ENCODE measurements at places on chromosomes 11 and 22.

DNA sequence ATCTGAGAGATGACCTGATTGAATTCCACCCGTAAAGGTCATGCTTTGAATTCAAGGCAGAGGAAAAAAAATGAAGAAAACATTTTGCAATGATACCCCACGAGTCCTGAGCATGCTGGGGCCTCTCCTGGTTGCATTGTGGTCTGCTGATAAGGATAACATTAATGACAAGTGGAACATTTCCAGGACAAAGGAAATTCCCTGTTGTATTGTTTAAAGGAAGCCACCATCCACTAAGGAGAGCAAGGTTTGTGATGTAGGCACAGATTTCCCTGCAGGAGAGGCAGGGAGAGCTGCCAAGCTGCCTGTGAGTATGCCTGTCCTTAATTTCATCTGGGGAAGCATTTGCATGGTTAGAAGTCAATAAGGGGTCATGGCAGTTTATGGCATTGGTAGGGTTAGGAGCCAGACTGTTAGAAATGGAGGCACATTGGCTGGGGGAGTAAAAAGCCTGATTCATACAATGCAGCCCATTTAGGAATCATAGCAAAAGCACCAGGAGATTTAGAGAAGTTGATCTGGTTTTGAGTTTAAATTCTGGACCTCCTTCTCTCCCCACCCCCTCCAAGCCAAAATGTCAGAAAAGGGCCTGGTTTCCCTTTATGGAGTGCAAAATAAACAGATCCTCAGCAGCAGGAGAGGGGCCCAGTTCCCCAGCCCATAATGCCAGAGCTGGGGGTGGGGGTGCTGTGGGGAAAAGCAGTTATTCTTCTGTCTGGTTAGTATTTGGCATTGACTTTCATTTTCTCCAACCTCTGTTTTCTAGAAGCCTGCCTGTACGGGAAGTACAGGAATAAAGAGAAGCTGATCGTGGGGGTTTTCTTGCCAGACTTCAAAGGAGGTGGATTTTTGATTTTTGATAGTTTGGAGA lies 22.1 kb downstream of the FLI1 start:
- DNase-seq, result no peak

DNA sequence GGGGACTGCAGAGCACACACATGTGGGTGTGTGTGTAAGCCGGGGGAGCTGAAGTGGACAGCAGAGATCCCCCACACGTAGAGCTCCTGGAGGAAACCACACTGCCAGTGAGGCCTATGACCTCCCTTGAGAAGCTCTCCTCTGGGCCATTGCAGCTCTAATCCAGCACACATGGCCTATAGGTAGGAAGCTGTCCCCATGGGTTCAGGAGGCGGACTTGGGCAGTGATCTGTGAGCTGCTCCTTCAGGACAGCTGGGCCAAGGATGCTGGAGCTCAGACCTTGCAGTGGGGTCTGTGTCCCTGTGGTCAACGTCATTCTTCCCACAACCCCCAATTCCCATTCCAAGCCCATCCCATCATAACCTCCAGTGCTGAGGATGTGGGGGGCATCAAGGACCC lies 29.8 kb downstream of the IGLL5 start:
- DNase-seq, result no peak

- DNase-seq, result no peak
Measured at GRCh38 chr22:48880749-48881148, 946.9 kb downstream of the BRD1 start.

GRCh38 chr11:13009476-13009920 lies 382 bp downstream of the RASSF10 start:
- DNase-seq, result no peak

DNA sequence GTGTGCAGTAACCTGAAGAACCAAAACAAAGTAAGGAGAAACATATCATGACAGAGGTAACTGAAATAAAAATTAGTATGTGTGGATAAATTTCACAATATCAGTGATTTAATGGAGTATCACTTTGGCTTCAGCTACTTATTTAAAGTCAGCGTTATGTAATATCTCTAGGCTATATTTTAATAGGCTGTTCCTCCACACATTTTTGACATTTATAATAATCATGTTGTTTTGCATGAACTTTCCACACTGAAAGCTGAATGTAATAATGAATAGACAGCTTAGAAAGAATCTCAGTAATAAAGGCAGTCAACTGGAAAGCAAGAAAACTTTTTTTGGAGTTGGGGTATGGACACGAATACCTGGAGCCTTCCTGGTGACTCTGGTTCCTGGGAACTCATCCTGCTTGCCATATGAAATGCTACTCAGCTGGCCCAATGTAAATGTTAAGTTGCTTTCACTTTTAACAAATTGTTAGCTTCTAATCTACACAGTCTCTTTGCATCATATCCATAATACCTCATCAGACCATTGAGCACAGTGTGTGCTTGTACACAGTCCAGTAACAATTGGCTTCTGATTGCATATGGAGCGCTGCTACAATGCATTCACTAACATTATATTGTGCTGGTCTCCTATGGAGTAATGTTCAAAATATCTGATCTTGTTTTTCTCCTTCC lies 257.7 kb downstream of the SOX6 start:
- DNase-seq, result no peak

Measured in stimulated activated CD4-positive, alpha-beta T cell treated with anti-CD3 and anti-CD28 coated beads, TNF-alpha, amount 100 ng/mL, for 1 hour (primary cell).